ENCODE measurements at places on chromosomes 11 and 22.

DNA sequence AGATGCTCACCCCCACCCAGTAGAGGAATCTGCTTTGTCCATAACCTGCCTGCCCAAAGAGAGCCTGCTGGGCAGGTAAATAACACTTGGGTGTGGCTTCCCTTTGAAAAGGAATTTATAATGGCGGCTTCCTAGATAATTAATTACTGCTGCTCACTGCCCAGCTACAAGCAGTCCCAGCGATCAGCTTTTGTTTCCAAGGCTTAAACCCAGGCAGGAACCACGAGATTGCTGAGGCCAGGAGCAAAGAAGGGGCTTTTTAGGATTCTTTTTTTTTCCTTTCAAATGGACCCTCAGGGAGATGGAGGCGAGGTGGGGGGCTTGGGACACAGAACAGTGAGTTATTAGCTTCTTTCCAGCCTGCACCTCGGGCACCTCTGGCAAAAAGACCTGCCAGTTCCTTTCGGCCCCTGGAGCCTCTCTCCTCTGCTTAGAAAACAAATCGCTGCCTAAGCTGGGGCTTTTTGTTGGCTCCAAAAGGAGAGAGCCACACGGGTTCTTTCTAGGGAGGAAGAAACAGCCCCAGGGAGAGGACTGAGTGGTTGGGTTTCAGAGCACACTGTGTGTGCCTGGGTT, 107.2 kb downstream of the TSPAN18 start:
- no peak for DNase-seq

DNA sequence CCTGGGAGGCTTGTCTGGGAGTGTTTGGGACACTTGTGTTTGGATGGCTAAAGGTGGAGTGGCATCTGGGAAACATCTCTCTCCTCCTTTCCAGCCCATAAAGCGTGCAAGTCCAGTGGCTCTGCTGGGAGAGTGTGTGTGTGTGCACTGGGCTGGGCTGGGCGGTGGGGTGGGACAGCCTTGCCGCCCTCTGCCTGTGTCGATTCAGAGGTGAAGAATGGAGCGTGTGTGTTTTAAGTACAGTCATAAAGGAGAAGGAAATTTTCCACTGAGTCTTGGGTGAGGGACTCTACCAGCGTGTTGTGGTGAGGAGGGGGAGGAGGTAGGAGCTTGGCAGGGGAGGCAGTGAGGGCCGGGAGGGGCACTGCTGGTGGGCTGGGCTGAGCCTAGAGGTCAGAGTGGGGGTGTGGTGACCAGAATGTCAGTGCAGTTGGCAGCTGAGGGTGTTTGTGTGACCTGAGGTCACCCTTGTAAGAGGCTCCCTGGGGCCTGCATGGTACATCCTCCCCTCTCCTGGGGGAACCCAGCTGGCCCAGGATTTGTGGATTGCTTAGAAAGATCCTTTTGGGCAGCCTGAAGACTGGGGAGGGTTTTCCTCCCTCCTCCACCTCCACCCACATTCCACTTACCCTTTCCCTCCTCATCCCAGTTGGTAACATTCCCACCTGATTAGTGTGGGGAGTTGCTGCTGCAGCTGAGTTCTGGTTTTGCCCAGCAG, 1.7 kb downstream of the TIMP3 start:
- DNase-seq = no peak

DNA sequence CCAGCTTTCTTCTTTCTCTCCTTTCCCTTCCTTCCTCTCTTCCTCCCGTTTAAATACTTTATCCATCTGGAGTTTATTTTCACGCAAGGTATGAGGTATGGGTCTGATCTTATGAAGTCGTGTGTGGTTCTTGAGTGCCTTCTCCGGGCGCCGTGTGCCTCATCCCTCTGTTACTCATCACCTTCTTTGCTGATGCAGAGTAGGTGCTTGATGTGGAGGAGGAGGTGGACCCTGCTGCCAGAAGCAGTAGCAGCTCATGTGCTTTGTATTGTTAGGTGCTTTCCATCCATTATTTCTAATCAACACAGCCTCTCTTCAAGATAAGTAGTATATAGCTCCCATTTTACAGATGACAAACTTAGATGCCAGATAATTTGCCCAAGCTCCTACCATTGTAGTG, 47.0 kb downstream of the TNRC6B start:
- DNase-seq = no peak

GRCh38 chr22:28019360-28019759, 100.3 kb upstream of the PITPNB start:
- no peak for DNase-seq

DNA sequence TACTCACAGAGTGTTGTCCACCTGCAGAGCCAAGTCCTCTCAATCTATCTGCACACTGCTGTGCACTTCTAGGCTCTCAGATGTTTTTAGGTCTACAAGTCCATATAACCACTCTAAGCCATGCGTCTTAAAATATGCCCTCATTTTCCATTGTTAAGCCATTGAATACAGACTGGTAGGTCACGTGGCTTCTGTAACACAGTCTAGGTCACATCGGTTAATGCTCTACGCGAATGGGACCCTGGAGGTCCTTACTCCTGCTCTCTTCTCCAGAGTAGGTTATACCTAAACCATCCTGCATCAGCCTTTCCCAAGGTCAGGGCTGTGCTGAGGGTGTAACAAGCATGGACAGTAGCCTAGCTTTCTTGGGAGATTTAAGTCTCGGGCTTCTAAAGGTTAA, 819 bp downstream of the JAML start:
- no peak for DNase-seq

GRCh38 chr11:69448471-69449284, 32.8 kb upstream of the LINC01488 start:
- no peak for DNase-seq

DNA sequence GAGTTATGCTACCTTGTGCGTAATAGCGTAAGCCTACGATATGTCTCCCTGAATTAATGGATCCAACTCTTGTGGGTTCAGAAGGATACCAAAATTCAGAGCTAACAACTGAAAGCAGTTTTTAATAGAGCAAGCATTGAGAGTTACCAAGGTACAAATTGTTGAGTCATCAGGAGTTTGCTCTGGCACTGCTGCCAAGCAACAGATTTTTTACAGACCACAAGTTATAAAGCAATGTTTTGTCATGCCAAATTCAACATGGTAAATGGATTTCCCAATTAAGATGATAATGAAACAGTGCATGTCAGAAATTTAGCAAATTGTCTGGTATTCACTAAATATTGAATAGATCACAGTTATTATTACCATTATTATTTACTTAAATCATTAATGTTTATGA, 295.6 kb downstream of the NELL1 start:
- no peak for DNase-seq

- no peak for DNase-seq
Measured at GRCh38 chr11:61700212-61700611, 20.0 kb downstream of the DAGLA start.

GRCh38 chr11:19209617-19210370, 8.0 kb upstream of the CSRP3 start:
- no peak for DNase-seq

- DNase-seq = no peak
Measured at GRCh38 chr11:130644187-130644586, 195.7 kb downstream of the ADAMTS15 start.

GRCh38 chr22:21641417-21641788, 699 bp upstream of the SDF2L1 start:
- no peak for DNase-seq

GRCh38 chr11:5088556-5088955, 19.2 kb downstream of the OR52E1 start:
- no peak for DNase-seq

GRCh38 chr11:128464878-128465450, 122.4 kb downstream of the ETS1 start:
- no peak for DNase-seq

DNA sequence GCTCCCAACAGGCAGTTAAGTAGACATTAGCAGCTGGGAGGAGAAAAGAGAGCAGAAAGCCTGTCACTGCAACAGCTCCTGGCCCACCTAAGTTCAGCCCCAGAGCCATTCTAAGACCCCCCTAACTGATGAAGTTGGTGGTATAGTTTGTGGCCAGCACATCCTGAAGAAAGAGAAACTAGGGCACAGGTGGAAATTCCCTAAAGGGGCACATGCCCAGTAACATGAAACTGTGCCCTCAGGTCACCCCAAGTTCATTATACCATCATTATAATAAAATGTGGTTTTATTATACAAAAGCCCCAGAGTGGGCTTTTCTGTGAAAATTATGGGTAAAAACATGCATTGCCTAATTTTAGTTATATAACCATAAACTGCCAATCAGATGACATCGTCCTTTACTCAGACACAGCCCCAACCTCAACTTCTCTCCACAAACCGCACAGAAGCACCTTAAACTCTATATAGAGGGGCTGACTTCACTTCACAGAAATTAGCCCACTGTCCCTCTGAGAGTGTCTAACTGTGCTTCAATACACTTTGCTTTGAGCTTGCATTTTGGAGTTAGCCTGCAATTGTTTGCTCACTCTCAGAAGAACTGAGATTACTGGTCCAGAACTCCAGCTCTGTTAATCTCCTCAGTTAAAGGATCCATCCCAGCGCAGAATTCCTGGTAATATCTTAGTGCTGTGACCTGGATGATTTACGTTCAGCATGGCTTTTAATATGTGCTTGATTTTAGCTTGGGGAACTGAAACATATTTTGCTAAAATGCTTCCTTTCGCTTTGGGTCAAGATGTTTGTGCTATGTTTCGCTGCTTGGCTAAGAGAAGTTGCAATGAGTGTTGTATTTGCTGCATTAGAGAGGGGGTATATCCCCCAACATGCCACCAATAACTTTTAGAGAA, 1.8 kb upstream of the APOL3 start:
- no peak for DNase-seq

- DNase-seq = no peak
Measured at GRCh38 chr11:77519847-77520246, 46.0 kb upstream of the PAK1 start.

DNA sequence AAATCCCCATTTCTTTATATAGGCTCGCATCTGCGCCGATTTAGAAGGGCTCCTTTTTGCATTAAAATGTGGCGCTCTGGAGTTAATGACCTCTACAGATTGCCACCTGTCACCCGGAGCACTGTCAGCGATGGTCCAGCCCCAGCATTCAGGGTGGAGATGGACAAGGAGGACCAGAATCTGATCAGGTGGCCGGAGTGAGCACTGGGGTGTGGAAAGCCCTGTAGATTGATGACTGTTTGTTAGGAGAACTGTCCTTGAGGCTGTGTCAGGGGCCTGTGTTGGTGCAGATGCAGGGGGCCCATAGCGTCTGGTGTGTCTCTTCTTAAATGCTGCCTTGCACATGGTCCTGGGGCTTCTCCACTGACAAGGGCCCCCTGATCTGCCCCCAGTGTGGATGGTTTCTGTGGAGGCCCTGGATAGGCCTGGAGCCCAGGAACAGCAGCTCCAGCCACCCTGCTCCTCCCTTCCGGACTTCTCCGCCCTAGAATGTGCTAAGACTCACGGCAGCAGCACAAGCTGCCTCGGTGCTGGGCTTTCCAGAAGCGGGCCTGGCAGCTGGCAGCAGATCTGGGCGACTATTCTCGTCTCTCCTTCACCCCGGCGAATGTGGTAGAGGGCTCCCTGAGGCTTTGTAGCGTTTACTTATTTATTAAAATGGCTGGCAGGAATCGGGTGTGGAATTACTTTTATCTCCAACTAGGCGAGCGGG, 1333.3 kb downstream of the BRD1 start:
- DNase-seq = no peak

DNA sequence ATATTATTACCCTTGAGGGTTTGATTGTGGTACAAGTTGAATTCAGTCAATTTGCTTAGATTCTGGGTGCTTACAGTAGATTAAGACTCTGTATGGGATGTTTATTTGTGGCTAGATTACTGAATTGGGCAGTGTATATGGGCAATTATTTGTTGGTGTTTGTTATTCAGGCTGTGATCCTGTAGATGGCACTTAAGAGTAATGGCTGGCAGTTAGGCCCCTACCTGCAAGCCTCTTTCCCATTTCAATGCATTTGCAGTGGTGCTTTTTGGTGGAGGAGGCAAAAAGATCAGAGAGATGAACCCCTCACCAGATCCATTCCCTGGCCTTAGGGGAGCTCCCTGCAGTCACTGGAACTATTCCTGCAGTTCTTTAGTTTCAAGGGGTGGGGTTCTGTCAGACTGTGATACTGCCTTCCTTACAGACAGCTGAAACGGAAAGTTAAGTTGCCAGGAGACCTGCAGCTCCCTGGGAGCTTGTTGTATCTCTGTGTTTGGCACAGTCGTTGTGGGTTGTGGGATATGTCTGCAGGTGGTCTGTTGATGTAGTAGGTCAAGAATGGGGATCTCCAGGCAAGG, 199.5 kb downstream of the AASDHPPT start:
- DNase-seq = no peak

DNA sequence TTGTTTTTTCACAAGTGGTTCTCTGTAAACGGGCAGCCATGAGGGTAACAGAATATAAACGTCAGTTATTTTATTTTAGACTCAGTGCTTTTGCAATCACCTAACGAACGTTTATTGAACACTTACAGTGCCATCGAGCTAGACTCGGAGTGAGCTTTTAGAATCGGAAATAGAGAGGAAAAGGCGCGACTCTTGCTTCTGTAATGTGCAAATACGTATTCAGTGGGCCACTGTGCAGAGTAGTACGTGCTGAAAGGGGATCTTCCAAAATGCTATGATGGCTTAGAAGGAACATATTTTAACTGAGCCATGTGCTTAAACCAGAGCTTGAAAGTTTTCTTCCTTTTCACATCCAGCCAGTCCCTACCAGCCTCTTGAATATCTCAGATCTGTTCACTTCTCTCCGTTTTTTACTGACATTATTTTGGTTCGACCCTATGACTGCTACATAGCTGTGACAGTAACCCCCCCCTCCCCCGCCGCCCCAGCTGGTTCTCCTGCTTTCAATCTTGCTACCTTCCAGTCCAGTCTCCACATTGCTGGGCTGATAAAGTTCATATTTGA, 468 bp downstream of the DDIAS start:
- DNase-seq = no peak

DNA sequence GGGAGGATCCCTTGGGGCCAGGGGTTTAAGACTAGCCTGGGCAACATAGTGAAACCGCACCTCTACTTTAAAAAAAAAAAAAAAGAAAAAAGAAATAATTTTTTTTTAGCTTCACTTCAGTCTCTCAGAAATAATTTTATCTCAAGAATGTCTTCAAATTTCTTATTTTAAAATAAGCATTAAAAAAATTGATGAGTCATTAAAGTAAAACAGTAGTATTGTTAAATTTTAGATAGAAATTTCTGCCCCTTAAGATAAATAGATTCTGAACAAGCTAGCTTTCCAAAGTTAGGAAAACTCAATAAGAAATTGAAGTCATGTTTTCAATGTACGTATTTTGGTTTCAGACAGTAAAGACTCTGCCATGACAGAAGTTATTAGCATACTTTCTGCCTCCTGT, 7.7 kb upstream of the PACS1 start:
- DNase-seq = no peak
